ENCODE measurements at places on chromosomes 12 and 14. TPM values are rescaled to one million over a fixed set of nuclear protein-coding genes. Genes with fewer than 3 reads are reported as not detected.

The PDE3A gene
- 5.5 TPM for total RNA-seq

The NID2 gene
- total RNA-seq, result 2.7 TPM

DNA sequence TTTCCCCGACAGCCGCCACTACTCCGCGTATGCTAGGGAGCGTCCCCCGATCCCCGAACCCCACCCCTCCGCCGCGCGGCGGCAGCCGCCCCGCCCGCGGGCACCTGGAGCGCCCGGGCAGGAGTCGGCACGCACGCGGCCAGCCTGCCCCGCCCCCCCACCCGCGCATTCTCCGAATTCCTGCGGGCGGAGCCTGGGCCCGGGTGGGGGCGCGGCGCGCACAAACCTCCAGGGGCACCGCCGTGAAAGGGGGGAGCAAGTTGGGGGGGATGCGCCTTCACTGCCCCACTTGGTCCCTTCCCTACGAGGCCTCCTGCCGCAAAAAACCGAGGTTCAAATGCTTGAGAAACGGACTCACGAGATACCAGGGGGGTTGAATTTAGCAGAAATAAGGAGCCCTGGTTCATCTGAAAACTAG, 1.7 kb downstream of the AJUBA start:
- no peak for DNase-seq

The SOAT2 gene
- not detected for total RNA-seq

DNA sequence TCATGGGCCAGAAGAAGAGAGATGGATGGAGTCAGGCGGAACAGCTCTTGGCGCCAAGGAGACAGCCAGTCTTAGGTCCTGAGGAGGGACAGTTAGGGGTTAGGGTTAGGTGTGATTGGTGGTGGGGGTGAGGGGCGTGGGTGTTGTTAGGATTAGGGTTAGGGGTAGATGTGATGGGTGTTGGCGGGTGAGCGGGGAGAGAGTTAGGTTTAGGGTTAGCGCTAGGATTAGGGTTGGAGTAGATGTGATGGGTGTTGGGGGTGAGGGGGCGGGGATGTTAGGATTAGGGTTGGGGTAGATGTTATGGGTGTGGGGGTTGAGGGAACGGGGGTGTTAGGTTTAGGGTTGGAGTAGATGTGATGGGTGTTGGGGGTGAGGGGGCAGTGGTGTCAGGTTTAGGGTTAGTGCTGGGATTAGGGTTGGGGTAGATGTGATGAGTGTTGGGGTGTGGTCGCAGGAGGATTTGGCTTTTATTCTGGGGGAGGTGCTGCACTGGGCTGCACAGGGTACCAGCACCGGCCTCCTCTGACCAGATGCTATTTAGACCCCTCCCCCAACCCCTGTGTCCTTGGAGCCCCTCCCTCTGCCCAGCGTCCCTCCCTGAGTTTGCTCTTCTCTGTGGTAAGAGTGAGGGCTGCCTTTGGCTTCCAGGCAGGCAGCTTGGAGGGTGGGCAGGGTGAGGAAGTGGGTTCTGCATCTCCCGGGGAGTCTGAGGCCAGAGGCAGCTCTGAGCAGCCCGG, 35.6 kb upstream of the FBRSL1 start:
- DNase-seq, result no peak

GRCh38 chr12:84969226-84969625, 56.6 kb upstream of the SLC6A15 start:
- no peak for DNase-seq

The PLA2G1B gene
- total RNA-seq, result not detected

- peak; percentile 65 for DNase-seq
Observed at GRCh38 chr12:30695199-30696102, at the start of gene IPO8. Gene IPO8 (minus strand): TSS chr12:30695869. CDS start chr12:30695647, 222 bp downstream.

- no peak for DNase-seq
Observed at GRCh38 chr12:90331821-90332220, 623.2 kb downstream of the CCER1 start.

The KSR2 gene
- 0.13 TPM for total RNA-seq

- DNase-seq, result no peak
Observed at GRCh38 chr14:34957771-34958286, 25.0 kb upstream of the SRP54 start.

DNA sequence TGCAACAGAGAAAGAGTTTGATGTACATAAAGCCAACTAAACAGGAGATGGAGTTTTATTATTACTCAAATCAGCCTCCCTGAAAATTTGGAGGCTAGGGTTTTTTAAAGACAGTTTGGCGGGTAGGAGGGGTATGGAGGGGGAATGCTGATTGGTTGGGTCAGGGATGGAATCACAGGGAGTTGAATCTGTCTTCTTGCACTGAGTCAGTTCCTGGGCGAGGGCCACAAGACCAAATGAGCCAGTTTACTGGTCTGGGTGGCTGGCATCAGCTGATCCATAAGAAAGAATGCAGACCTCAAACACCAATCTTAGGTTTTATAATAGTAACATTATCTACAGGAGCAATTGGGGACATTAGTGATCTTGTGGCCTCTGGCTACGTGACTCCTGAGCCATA, 64.9 kb downstream of the RIN3 start:
- no peak for DNase-seq

- DNase-seq, result no peak
Observed at GRCh38 chr14:60304509-60304908, 55.5 kb downstream of the PPM1A start.

DNA sequence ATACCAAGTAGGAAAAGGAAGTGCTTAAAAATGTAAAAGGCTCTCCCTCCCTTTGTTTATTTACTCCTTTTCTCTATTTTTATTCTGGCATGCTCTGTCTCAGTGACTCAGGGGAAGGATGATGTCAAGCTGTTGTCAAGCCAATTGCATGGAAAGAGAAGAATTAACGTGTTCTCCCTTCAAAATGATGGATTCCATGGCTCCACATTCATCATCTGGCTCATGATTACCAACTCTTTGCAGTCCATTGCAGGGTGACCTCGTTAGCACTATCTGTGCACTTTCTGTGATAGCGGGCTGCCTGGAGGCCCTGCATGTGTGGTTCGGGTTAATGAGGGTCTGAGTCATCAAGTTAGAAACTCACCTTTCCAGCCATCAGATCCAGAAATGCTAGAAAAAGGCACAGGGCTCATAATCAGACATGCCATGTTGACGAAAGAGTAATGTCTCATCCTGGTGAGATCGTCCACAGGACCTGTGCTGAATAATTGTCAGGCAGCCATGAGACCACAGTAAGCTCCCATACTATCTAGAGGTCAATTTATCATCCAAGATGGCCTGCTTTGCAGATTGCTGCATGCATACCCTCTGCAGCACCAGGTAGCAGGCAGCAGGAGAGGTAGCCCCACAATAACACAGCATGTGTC, 79.2 kb upstream of the BTG1 start:
- DNase-seq, result no peak

The SLC17A8 gene
- total RNA-seq, result not detected

DNA sequence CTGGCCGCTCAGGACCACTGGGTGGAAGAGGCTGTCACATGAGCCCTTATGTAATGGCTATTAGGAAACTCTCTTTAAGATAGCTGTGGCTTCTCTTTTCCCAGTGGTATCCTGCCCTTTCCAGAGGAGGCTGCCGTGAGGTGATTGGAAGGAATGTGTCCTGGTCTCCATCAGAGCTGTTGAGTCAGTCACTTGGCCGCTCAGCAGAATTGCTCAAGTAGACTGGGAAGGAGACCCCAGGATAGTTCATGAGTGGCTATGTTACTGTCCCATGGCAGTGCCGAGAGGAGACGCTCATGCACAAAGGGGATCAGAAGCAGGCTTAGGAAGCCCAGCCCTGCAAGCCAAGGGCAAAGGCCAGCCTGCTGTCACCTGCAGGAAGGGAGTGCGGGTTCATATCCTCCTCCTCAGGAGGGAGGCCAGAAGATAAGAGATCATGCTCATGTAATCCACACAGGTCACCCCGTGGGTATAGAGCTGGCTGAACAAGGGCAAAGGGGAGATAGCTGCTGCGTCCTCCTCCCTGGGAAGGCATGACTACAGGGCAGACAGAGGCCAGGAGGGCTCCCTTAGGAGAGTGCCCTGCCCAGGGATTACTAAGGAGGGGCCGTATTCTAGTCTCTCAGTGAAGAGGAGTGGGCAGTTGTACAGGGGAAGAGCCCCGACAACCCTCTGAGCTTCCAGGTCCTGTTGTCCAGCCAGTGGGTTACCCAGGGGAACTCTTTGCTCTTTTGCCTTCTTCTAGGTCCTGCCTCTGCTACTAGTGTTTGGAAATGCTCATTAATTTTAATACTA, 137.0 kb upstream of the MAX start:
- no peak for DNase-seq

GRCh38 chr12:79162948-79163347, 298.4 kb downstream of the SYT1 start:
- no peak for DNase-seq

DNA sequence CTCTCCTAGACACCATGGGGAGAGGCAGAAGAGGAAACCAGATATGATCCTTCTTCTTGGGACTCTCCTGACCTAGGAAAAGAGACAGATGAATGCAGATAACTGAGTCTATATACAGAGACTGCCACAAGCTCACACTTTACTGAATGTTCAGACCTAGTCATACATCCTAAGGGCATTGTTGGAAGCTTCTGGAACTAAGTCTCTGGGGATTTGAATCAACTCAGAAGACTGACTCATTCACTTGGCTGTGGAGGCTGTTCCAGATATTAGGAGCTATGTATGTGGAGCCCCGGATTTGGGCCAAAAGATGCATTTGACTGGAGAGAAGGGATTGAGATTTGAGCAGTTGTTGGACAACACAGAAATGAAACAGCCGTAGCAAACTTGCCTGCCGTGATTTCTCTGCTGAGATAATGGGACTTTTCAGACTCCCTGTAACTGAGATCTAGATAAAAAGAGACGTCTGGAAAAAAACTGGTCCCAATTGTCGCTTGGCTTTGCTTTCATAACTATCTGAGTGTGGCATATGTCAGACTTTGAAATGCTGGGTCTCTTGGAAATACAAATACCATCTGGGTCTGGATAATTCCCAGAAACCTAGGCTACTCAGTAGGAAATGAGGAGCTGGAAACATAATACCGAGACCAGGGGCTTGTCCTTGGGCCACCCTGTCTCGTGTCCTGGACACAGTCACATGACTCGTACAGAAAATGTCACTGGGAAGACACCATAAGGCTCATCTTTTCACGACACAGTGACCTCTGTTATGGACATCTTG, 396.8 kb downstream of the NUAK1 start:
- DNase-seq, result no peak

- no peak for DNase-seq
Observed at GRCh38 chr12:81303935-81304334, 226.1 kb downstream of the ACSS3 start.

DNA sequence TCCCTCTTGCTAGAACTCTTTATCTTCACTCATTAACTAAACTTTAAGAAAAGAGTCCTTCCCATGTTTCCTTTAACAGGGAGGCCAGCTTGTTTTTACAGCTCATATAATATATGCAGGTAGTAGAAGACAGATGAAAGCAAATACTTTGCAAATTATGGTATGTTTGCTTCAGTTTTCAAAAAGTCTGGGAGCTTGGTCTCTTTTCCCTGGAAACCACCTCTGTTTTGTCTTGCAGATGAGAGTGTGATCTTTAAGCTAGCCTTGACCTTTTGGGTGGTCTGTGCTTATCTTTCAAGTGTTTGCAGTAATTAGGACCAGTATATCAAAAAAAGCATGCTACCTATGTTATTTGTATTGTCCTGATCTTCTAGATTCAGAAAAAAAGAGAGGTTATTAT, 62.7 kb downstream of the ERC1 start:
- DNase-seq, result no peak

The AKAP3 gene
- 2.6 TPM for total RNA-seq

- DNase-seq, result no peak
Observed at GRCh38 chr14:79376557-79376956, 834.7 kb downstream of the DIO2 start.

DNA sequence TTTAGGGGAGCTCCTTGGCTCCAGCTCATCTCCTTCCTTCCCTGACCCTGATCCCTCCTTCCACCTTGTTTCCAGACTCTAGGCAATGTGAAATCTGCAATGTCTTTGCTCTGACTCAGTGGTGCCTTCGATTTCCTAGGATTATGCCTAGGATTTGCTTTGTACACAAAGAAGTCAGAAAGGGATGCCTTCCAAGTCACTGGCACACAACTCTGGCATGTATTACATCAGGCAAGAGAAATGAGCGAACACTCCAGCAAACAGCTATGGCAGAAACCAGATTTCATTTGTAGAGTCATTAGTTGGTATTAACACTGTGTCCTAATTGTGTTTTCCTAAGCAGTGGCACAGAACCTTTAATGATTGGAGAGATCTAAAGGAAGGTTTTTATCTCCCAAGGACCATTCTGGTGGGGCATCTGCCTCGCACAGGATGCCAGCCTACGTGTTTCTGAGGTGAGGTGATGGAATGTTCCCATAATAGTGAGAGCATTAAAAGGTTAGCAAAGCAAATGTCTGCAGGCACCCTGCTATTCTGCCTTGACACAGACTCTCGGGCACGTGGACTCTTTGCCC, 84.9 kb downstream of the WSCD2 start:
- no peak for DNase-seq

GRCh38 chr14:104773505-104774452, 20.8 kb downstream of the SIVA1 start:
- no peak for DNase-seq

- no peak for DNase-seq
Observed at GRCh38 chr12:1821805-1822204, 1.4 kb downstream of the LRTM2 start.

DNA sequence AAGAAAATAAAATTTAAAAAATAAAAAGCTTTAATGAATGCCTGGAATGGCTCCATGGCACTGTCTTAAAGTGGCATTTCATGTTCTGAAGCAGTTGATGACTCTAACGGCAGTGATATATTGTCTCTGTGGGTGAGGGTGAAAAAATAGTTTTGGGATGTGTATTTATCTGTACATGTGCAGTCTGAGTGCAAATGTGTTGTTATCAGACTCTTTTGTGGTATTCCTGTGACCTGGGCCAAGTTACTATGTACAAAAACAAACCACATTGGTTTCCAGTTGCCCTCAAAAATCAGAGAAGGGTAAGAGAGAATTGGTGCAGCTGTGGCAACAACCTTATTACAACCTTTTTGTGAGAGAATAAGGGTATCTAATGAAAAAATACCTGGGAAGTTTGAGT, 81.7 kb upstream of the CCDC91 start:
- no peak for DNase-seq

- DNase-seq, result no peak
Observed at GRCh38 chr12:67650388-67651131, 2.0 kb downstream of the DYRK2 start.

DNA sequence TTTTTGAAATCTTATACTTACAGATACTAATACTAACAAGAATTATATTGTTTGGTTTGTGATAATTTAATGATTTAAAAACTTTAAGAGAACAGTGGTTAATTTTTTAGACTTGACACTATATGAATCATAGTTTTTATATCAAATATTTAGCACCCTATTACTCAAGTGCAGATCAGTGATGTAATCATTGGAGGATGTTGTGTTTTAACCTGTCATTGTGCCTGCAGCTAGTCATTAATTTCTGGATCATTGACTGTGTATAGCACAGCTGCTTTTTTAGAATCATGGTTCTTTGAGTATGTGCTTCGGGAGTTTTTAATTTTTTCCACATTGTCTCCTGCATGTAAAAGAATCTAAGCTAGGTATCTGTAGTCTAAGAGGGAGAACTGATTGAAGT, 17.3 kb downstream of the ARID4A start:
- DNase-seq, result no peak

DNA sequence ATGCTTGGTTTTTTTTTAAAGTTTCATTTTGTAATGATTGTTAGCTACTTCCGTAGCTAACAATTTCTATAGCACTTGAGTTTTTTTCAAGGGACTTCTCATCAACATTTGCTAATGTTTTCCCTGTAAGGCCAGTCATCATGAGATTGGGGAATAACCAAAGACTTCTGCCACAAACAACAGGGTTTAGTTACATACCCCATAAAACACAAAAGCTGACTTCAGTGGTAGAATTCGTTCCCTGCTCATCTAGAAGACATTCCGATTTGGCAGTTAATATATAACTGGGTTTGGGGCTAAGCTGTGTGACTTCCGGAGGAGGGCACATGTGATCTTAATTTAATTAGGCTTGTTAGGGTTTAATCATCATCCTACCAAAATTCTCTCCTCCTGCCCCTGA, 22.9 kb downstream of the EGLN3 start:
- DNase-seq, result no peak

All from esophagus squamous epithelium (tissue), 5 donors.